Upper lobe of right lung (tissue), 1 donor: ENCODE measurements at places on chromosomes 1 and 21. TPM values are rescaled to one million over a fixed set of nuclear protein-coding genes. Genes with fewer than 3 reads are reported as not detected.

DNA sequence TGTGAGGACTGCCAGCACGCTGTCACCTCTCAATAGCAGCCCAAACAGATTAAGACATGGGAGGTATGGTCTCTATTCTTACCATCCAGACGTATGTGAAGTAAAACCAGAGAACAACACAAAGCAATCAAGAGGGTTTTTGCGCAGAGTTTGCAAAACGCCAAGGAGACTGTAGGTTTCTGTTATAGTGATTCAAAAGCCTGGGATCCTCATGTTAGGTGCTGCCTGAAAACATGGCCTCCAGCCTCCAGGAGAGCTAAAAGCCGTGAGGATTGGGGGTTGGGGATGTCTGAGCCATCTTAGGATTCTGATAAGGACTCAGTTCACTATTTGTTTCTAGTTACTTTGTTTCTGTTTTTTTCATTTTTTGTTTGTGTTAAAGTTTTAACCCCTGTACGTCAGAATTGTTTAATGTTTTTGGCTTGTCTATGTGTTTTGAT lies 4.2 kb upstream of the CCT8 start:
- no peak for DNase-seq

DNA sequence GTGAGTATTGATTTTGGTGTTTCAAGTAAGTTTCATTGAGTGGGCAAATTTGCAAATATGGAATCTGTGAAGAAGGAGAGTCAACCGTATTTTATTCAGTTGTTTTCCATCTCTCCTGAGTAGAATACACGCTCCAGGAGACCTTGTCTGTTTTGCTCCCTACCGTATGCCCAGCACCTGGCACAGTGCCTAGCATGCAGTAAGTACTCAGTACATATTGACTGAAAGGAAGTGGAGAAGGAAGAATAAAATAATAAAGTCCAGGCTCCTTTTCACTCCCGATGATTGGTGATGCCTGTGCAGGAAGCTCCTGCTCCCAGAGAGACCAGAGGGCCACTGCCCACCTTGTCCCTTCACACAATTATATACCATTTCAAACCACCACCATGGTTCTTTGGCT lies 59.4 kb upstream of the NEK2 start:
- no peak for DNase-seq

S100B gene
- total RNA-seq, result 4.5 TPM

DNA sequence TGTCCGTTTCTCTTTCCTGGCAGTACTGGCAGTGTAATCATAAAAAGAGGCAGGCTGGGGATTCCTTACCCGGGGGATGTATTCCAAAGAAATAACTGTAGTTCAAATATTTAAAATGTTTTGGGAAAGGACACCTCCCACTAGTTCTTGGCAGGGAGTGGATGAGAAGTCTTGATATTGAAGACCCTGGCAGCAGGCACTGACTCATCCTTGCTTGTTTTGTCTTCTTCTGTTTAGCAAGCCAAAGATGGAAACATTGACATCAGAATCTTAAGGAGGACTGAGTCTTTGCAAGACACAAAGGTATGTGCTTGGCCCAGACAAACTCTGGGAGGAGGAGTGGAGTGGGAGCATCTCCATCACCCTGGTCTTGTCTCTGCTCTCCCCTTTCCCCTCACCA lies 639 bp downstream of the IL20 start:
- no peak for DNase-seq

GRCh38 chr1:222616525-222616924 lies 1.4 kb upstream of the MIA3 start:
- no peak for DNase-seq

THBS3 gene
- total RNA-seq, result 24.9 TPM

GRCh38 chr1:9413071-9413876 lies 120.6 kb downstream of the SPSB1 start:
- DNase-seq, result peak; percentile 69

GRCh38 chr1:67818162-67818561 lies 15.1 kb downstream of the GNG12 start:
- no peak for DNase-seq

DNA sequence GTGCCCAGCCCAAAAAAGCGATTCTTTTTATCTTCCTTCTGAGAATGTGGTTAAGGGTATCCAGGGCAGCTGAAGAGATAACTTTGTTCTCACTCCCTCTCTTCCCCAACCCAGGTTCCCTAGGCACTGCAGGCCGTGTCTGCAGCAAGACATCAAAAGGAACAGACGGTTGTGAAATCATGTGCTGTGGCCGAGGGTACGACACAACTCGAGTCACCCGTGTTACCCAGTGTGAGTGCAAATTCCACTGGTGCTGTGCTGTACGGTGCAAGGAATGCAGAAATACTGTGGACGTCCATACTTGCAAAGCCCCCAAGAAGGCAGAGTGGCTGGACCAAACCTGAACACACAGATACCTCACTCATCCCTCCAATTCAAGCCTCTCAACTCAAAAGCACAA lies 11.4 kb downstream of the WNT2B start:
- DNase-seq, result no peak

DNA sequence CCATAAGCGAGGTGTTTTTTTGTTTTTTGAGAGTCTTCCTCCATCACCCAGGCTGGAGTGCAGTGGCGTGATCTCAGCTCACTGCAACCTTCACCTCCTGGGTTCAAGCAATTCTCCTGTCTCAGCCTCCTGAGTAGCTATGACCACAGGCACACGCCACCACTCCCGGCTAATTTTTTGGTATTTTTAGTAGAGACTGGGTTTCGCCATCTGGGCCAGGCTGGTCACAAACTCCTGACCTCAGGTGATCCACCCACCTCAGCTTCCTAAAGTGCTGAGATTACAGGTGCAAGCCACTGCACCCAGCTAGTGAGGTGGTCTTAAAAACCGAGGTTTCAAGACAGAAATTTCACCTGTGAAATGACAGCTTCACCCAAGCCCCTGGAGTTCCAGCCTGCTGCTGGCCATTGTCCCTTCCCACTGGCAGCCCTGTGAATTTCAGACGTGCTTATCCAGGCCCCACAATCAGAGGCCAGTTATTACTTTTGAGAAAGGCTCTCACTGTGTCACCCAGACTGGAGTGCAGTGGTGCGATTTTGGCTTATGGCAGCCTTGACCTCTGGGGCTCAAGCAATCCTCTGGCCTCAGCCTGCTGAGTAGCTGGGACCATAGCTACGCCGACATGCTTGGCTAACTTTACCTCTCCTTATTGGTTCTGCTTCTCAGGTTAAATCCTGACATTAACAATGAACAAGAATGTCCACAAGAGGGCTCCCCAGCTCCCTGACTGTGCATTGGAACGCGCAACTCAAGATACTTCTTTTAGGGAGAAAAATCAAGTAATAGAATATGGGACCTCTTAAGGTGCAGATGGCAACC lies 19.4 kb downstream of the ENO1 start:
- no peak for DNase-seq

DNA sequence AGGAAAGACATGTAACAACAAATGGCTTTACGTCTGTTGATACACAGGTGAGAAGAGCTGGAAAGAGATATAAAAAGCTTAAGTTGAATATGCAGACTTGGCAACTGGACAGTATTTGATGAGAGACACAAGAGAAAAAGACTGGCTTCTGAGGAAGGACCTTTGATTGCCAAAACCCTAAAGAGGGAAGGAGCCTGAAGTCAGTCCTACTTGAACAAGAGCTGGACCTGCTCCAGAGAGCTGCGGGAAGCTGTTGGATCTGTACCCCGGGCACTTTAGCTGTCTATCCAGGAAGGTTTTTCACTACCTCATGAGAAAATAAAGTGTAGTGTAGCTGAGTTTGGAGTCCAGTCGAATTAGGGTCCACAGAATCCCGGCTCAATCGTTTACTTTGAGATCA lies 25.3 kb upstream of the LRRC8B start:
- no peak for DNase-seq

DNA sequence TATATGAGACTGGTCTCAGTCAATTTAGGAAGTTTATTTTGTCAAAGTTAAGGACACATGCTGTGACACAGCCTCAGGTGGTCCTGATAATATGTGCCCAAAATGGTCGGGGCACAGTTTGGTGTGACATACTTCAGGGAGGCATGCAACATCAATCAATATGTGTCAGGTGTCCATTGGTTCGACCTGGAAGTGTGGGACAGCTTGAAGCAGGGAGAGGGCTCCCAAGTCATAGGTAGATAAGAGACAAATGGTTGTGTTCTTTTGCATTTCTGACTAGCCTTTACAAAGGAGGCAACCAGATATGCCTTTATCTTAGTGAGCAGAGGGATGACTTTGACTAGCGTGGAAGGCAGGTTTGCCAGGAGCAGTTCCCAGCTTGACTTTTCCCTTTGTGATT lies 4.5 kb upstream of the ERVH48-1 start:
- no peak for DNase-seq

DNA sequence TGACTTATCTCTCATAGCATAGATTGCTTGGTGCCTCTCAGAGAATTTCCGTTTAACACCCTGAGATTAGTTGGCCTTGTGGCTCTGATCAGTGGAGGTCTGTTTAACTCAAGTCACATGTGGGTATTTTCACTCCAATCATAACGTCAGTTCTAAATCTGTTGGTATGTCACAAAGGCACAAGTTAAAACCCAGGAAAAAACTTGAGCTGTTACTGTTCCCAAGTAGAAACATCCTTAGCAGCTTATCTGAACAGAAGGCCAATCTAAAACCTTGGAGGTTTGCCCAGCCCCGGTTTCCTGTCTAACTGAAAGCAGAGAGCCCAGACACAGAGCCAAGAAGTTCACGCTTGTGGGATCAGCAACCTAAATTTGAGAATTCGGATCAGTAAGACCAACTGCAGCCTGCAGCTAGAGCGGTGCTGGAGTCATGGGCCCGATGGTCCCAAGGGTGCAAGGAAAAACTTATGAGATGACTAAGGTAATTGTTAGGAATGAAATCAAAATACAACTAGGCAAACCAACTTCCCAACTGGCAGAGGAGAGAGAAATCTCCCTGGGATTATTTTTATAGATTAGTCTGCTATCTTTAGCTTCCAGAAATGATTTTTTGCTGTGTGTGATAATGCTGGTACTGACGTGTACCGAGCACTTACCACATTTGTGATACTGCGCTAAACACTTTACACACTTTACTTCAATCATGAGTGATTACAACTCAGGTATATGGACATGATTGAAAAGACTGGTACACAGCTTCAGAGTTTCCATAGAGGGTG lies 90.2 kb upstream of the C1orf21 start:
- peak; percentile 66 for DNase-seq

DNA sequence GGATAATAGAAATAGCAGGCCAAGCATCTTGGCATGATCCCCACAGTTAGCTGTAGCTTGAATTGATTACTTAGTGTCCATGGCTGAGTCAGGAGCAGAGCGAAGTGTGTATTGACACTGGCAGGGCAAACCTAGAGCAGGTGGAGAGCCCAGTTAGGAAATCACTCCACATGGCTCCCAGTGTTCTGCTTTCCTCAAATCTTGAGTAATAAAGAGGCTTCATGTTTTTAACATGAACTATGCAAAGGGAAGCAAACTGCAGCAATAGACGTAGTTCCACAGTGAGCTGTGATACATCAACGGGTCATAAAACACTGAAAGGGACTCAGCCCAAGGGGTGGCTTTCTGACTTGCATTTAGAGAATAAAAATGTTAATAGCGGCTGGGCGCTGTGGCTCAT lies 28.9 kb downstream of the RHEX start:
- DNase-seq, result no peak

- no peak for DNase-seq
Measured at GRCh38 chr1:230424391-230425251, 1.5 kb downstream of the PGBD5 start.
